ENCODE measurements at places on chromosomes 2 and 18. TPM values are rescaled to one million over a fixed set of nuclear protein-coding genes. Genes with fewer than 3 reads are reported as not detected.

DNA sequence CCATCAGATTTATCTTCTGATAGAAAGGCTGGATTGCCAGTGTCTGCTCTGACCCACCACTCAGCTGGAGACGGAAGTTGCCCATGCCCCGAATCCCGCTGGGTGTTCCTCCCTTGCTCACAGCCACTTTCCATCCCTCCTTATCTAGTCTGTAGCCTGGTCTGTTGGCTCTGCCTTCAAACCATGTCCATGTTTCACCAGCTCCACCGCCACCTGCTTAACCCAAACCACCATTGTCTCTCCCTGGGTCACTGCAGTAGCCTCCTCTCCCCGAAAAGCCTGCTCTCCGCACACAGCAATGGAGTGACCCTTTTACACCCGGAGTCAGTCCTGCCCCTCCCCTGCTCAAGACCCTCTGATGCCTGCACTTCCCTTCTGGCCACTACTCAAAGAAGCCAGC, 60.4 kb downstream of the GLI2 start:
- DNase-seq: no peak

- no peak for DNase-seq
Measured at GRCh38 chr2:235350234-235350633, 143.6 kb upstream of the AGAP1 start.

- no peak for DNase-seq
Measured at GRCh38 chr2:16066261-16067036, 126.1 kb downstream of the MYCN start.

DNA sequence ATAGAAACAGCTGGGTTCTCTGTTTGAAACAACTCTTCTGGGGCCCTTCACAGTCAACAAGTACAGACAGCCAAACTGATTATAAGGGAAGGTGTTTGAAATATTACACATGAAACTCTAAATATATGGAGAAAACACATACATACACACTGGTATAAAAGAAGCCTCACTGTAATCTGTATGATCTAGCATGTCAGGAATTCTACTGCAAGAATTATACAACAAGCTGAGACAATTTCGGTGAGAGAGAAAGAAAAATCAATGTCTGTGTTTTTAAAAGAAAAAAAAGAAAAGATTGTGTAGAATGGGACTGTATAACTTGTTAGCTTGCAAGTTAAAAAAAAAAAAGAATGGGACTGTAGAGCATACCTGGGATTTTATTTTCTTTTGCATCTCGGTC, 26.3 kb downstream of the IRS1 start:
- no peak for DNase-seq

DNA sequence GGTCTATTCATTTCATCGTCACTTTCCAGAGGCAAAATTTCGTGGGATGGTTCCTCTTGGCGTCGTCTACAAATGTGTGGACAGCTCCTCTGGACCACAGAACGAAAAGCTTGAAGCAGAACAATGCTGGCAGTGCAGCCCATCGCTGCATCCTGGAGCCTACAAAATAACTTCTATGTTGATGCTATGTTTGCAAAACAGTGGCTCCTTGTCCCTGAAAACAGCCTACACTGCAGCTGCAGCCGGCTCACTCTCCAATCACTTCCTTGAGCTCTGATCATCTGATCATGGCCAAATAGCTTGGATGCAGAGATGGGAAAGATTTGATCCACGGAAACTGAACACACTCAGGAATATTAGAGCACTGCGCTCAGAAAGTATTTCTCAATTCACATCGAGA, 60.0 kb downstream of the DOCK10 start:
- DNase-seq: no peak

The RIT2 gene
- not detected for total RNA-seq

The IL36G gene
- total RNA-seq: not detected

Data from myocyte (in vitro differentiated cells).